Cortex of kidney (tissue), 1 donor: ENCODE measurements at places on chromosomes 6 and 20.

- DNase-seq: no peak
Measured at GRCh38 chr6:79042088-79042798, 35.8 kb downstream of the PHIP start.

GRCh38 chr6:83589076-83589475 is 76.7 kb downstream of the PRSS35 start:
- no peak for DNase-seq

DNA sequence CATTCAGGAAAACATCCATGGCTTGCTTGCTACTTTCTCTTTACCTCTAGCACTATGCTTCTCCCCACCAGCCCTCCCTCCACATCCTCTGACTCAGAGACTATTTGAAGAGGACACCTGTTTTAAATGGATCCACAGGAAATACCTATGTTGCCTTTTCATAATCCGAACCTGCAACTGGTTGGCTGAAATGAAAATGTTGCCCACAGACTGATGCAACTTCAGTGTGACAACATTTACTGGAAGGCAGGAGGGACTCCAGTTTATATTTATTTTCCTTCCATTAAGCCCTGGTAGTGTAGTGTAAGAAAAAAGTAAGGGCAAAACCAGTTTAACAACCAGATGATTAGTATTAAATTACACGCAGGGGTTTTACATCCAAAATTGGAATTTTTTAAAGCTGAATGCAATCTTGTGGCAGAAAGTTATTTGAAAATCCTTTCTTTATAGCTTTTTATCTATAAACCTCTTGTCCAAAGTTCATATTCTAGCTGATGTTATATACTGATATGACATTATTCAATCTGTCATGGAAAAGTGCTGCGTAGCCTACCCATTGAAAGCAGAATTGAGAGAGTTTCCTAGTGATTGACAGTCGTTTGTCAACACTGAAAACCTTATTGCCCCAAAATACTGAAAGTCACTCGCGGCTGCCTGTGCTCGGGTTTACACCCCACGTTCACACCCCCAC is 881 bp upstream of the AIG1 start:
- DNase-seq: no peak

- no peak for DNase-seq
Measured at GRCh38 chr6:149963212-149963461, 606 bp upstream of the ULBP1 start.

- DNase-seq: no peak
Measured at GRCh38 chr6:163188746-163189145, 225.8 kb upstream of the QKI start.

GRCh38 chr6:11951868-11952267 is 60.2 kb upstream of the HIVEP1 start:
- DNase-seq: no peak
